ENCODE measurements at places on chromosomes 2 and 18. TPM values are rescaled to one million over a fixed set of nuclear protein-coding genes. Genes with fewer than 3 reads are reported as not detected.

DNA sequence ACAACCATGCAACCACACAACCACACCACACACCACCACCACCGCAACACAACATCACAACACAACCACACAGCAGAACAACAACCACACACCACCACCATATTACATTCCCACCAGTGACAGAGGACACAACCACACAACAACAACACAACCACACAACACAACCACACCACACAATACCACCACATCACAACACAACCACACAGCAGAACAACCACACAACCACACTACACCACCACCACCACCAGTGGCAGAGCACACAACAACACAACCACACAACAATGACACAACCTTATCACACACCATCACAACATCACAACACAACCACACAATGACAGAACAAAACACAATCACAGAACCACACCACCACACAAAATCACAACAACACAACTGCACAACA lies 313.0 kb upstream of the MYT1L start:
- DNase-seq: no peak

DNA sequence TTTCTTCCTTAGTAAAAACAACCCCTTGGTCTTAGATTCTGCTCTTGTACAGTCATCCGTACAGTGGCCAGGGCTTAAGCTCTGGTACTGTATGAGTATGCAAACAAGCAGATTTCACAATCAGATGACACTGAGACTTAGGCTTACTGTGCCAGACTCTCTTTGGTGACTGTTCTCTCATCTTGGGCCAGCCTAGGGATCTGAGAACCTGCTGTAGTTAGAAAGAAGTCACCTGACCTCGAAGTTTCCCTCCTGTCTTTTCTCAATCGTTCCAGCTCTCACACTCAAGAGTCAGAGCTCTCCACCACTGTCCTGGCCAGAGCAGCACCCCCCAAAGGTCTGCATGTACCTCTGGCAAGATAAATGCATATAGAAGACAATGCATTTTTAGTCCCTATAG lies 63.2 kb downstream of the ZEB2 start:
- DNase-seq: no peak

ZC3H8 gene
- 83.2 TPM for total RNA-seq

STPG4 gene
- total RNA-seq: 0.82 TPM

OXER1 gene
- total RNA-seq: 0.48 TPM
